ENCODE measurements at places on chromosomes 11 and 22.

DNA sequence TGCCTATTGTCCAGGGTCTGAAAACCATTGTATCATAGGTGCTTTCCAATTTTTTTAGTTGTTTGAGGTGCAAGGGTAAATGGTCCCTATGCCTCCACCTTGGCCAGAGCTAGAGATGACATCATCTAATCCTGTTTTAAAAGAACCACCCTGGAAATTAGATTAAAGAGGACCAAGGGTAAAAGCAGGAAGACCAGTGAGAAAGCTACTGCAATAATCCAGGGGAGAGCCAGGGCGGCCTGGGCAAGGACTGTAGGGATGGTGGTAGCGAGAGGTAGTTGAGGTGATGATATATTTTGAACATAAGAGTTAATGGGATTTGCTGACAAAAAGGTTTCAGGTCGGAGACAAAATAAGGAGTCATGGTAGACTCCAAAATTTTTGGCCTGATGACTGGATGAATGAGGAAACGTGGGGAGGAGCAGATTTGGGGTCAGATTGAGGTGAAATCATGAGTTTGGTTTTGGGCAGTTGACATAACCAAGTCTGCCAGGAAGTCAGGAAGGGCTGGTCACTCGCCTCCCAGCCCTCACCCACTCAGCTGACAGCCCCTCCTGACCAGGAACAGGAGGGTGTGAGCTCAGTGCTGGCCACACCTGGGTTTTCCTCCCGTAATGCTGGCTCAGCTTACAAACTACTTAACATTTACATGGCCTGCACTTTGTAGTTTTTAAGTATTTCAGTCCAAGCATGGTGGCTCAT lies 23.0 kb downstream of the SCN4B start:
- no peak for DNase-seq

DNA sequence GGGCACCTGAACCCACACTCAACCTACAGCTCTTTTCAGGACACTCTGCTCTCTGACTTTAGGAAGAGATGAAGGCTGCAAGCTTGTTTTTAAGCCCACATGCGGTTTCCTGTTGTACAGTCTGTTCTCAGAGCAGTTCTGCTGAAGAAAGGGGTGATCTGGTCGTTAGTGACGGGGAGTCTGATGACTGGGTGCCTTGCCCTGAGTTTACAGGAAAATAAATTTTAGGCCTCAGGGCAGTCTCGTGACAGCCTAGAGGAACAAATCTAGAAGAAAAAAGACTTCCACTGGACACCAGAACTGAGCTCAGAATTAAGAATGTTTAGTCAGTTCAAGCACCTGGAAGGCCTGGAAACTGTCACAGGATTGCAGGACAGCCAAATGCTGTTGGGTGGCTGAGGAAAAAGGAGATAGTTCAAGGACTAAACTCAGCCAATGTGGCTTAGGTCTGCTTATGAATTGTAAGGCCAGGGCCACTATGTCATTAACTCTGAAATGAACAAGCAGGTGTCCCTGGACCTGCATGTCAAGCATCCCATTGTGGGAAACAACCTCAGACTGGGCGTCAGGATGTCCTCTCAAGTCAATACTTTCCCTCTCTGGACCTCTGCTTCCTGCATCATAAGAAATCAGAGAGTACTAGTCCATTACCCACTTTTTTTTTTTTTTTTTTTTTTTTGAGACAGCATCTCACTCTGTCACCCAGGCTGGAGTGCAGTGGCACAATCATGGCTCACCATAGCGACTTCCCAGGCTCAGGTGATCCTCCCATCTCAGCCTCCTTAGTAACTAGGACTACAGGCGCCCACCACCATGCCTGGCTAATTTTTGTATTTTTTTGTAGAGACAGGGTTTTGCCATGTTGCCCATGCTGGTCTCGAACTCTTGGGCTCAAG lies 5.7 kb downstream of the PIK3IP1 start:
- DNase-seq: peak; percentile 85

GRCh38 chr11:130106381-130106780 lies 36.7 kb downstream of the APLP2 start:
- no peak for DNase-seq

DNA sequence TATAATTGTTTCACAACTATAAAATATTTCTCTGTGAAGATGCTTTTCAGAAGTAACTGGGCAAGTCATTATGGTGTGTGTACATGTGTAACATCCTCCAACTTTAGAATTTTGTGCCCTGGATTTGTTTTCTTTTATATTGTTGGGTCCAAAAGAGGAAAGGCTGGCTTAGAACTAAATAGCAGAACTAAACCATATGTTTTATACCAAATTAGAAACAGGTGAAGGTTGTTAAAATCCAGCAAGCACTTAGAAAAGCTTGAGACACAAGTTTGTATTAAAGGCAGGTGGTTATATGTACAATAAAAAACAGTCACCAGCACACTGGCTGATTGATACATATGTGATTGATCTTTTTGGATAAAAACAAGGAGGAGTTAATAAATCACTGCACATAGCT lies 158.5 kb downstream of the WNT11 start:
- DNase-seq: no peak

DNA sequence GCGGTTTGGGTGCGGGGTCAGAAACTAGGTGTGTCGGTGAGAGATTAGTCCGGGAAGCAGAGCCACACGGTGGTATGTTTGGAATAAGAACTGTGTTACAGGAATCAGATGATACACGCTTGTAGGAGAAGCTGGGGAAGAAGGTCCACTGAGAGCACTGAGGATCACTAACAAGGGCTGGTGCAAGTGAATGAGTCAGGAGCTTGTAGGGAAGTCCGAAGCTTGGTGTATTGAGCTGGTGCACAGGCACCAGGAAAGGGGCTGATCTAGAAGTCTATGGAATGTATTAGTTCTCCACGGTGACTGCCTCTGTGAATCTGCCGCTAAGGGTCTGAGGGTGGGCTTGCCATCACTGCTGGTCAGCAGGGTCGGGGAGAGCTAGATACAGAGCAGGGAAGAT lies 18.8 kb upstream of the GRK3 start:
- DNase-seq: no peak

DNA sequence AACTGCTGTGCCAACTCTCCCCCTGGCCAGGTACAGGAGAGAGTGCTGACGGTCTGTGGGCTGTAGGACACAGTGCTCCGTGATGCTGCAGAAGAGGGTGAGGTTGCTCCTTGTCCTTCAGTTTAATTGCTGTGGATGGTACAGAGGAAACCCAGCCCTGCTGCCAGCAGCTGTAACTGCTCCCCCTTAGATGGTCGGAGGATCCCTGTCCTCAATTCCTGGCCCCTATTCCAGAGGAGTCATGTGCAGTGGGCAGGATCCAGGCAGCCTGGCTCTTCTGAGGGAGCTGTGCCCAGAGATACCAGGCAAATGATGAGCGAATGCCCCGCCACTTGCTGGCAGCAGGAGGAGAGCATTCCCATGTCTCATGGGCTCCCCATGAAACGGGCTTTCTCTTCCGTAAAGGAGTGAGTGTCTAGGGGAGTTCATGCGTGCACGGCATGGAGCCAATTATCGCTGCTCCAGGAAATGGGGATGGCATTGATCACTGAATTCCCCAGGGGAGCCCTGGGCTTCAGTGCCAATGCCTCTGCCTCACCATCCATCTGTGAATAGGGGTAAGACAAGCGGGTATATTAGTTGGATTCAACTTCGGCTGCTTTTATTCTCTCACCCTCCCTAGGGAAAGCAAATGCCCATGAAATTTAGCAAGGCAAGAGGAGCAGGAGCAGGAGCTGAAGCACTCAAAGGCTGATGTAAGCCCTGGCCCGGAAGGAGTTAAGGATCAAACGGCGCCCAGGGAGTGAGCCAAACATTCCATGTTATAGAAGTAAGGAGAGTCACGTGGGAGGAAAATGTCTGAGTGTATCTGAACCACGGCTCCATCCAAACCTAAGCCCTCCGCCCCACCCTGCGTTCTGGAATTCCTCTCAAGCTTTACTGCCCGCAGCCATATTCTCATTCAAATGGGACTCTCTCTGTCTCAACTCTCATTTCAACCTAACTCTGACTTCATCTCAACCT lies 51.0 kb upstream of the CSNK2A3 start:
- DNase-seq: no peak

DNA sequence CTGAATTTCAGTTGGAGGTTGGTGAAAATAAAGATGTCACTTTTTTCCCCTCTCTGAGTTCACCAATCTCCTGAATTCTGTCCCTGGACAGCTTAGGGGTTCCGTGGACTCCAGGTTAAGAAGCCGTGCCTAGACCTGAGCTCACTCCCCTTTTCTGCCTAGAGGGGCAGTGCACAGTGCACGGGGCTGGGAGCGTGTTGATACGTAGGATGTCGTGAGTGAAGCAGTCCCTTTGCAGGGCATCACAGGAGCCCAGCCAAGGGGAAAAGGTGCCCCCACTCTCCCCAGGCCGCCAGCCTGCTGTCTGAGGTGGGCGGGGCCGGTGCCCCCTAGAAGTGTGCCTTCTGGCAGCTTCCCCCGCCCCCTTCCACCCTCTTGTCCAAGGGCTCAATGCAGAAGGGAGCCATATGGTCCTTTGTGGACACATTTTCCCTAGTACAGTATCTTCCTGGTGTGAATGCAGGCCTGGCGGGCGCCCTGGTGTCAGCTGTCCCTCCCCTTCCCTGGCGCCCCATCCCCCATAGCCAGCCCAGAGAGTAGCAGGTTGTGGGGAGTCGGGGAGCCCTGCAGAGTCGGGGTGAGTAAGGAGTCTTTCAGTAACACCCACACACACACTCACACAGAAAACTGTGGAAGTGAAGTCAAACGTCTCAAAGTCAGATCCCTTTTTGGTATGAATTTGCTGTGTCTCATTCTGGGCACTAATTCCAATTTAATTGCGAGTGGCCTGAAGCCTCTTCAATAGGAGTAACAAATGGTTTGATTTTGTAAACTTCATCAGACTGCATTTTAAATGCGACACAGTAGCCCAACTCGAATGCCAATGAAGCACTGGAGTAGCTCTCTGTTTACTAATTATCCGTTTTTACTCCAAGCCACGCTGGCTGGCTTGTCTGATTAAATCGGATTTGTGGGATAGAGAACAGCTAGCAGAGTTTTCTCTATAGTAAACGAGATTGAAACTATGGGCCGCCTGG lies 67.5 kb upstream of the NNMT start:
- no peak for DNase-seq

DNA sequence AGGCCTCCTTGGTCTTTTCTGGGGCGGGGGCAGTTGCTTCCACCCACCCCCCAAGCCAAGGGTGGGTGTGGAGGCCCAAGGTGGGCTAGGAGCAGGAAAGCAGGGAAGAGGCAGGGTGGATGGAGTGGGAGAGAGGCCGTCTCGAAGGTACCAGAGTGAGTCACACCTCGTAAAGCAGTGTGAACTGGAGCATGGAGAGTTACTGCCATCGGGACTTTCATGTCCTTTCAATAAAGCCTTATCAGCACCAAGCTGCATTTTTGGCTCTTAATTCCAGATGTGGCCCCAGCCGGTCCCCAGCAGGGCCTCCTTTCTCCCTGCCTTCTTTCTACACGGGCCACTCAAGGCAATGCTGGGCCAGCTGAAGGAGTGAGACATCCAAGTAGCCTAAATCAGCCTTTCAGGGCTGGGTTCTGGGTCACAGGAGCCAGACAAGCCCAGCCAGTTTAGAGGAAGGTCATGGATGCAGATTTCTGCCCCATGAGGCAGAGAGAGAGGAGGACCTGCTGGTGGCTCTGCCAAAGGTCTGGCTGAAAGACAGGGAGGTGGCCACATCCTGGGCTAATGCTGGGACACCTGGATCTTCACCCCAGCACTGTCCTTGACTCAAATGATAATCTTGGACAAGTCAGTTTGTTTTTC lies 59.0 kb upstream of the CD82 start:
- no peak for DNase-seq

DNA sequence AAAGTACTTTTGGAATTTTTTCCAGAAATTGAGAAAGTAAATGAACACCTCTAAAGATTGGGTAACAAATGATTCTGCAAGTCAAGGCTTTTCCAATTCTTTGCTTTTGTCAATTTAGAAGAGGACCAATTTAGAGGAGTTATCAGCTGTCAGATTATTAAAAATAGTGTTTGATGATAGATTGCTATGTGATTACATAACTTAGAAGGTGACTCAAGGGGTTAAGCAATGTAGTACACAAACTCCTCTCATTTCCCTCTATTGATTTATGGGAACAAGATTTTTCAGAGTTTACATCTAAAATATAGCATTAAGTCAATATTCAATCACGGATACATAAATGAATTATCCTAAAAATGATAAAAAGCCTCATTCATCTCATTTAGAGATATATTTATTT lies 70.3 kb downstream of the INSC start:
- DNase-seq: no peak

DNA sequence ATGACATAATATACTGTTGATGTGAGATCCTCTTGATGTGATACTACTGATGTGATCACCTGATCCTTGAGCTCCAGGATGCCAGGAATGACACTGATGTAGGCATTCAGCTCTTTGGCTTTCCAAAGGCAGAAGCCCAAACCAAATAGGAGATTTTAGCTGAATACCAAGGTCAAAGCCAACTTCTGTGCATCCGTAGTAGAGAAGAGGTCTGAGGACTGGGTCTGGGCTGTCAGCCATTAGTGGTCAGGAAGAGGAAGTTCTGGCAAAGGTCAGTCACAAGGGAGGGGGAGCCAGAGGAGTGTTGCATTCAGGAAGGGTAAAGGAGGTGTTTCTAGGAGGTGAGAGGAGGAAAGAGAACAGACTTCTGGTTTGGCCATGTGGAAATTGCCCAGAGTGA lies 53.4 kb upstream of the PARVG start:
- DNase-seq: no peak

GRCh38 chr11:19164230-19164855 lies 37.4 kb downstream of the CSRP3 start:
- no peak for DNase-seq

- no peak for DNase-seq
Observed at GRCh38 chr11:95715777-95716241, 73.8 kb downstream of the FAM76B start.

DNA sequence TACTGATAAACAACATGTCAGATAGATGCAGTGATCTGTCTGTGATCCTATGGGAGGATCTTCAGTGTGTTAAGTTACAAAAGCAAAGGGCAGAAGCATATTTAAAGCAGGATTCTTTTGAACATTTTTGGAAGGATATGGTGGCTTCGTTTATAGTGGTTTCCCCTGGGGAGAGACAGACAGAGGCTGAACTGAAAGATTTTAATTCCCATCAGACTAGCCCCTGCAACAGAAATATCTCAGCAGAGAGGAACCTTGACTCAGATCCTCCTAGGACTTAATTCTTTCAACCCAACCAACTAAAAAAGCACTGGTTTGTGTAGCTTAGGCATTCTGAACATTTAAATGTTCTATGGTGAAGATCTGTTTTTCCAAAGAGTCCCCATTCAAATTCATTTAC lies 5.7 kb downstream of the CLTCL1 start:
- DNase-seq: no peak

DNA sequence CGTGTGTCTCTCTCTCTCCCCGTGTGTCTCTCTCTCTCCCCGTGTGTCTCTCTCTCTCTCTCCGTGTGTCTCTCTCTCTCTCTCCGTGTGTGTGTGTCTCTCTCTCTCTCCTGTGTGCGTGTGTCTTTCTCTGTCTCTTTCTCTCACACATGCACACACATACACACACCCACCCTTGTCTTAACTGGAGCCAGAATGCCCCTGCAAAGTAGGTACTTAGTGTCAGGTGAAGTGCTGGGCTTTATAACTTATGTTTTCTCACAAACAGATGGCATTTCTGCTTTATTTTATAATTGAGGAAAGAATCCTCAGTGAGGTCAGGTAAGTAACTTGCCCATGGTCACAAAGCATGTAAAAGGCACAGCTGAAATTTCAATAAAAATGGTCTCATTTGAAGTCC lies 106.0 kb downstream of the CSNK2A3 start:
- DNase-seq: no peak

All from CD4-positive, alpha-beta T cell treated with Interleukin-10 for 1 hour (primary cell).